NCI-H187 treated with DMSO at 0.1 percent for 48 hours (cell line): ENCODE measurements at places on chromosomes 5 and 9.
A peak's percentile ranks its signal among the peaks of the same experiment; 100 is the strongest.

DNA sequence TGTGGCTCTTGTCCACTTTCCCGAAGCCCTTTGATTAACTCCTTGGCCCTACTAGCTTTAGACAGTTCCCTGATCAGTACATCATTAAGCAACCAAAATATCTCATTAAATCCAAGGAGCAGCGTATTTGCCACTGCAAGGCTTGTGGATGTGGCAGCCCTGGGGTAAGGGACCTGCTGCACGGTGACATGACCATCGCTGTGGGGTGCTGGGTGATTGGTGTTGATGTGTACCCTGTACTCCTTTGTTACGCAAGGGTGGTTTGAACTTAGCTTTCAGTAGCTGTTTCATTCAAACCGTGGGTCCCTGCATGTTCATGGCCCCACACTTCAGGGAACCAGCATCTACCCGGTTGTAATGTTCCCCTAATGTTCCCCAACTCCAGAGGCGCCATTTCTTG is 41.0 kb downstream of the OTULIN start:
- DNase-seq = no peak

- DNase-seq = no peak
These were observed 1.9 kb upstream of the DAB2 start for GRCh38 chr5:39426746-39427105.

- DNase-seq = no peak
These were observed 159.4 kb downstream of the ARHGAP26 start for GRCh38 chr5:142929587-142929986.

GRCh38 chr5:177113566-177114424 is 19.8 kb upstream of the NSD1 start:
- peak; percentile 37 for DNase-seq

GRCh38 chr9:93911136-93911745 is 43.9 kb downstream of the BARX1 start:
- no peak for DNase-seq

- no peak for DNase-seq
These were observed 15.1 kb downstream of the IFNA1 start for GRCh38 chr9:21455320-21455719.

DNA sequence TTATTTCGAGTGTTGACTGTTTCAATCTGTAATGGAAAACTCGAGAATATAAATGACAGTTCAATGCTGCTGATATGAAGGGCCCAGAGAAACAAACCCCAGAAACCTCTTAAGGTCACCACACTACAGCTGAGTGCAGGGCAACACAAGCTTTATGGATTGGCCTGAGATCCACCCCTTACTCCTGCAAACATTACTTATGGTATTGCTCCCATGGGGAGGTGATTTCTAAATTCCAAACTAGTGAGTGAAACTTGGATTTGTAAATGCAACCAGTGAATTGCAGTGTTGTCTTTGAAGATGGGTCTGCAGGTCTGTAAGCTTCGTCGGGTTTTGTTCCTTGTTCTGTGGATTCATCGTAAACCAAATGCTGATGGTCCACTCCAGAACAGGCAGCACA is 85.4 kb downstream of the NTRK2 start:
- DNase-seq = no peak

GRCh38 chr9:79880626-79881025 is 308.9 kb downstream of the TLE4 start:
- no peak for DNase-seq

DNA sequence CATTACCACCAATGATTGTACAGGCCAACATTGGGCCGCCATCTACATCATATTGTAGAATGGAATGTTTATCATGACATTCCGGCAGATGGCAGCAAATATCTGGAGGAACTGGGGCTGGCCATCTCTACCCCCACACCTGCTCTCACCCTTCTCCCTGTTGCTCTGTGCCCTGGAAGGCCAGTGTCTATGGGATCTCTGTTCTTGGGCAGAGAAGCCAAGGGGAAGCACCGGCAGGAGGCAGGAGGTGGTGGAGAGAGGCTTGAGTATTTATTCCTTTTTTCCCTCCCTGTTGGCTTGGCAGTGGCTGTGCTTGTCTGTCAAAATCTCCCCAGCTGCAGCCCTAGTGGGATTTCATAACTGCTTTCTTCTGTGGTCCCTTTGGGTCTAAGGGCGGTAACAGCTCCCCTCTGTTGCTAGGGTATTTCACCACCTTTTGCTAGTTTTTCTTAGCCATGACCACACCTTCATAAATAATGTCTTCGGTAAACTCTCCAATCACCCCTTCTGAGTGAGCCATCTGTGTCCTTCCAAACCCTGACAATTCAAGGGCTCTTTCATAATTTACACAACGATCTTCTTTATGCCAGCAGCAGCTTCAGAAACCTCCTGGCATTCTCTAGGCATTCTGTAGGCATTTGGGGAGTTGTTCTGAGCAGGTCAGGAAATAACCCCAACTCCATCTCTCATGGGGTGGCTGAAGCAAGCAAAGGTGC is 225.8 kb downstream of the MELK start:
- DNase-seq = peak; percentile 8

GRCh38 chr9:134557331-134557730 is 84.3 kb upstream of the COL5A1 start:
- no peak for DNase-seq
